ENCODE measurements at places on chromosomes 12 and 14. TPM values are rescaled to one million over a fixed set of nuclear protein-coding genes. Genes with fewer than 3 reads are reported as not detected.

GRCh38 chr12:31682136-31682962 is 22.9 kb downstream of the ETFBKMT start:
- H3K27me3 ChIP-seq = no peaks in the 10 kb centered on the region
- no peak overlapping the region for H3K27ac ChIP-seq
- no peaks in the 10 kb centered on the region for H3K36me3 ChIP-seq
- no peak overlapping the region for H3K4me3 ChIP-seq
- DNase-seq = no peak

The TDRD9 gene
- total RNA-seq = 2.7 TPM

DNA sequence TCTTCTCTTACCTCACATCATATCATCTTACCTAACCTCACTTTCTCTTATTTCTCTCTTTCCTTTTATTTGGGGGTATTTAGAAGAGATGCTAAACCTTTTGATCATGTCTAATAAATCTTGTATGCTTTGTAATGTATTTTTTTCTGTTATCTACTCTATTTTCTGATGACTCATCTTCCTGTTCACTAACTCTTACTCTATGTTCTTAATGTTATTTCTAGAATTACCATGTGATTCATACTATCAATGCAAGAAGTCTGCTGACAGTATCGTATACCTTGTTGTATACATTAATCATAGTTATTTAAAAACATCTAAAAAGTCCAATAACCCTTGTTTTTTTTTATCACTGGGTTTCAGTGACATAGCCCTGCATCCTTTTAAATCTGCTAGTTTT is 62.3 kb downstream of the MGAT4C start:
- no peak overlapping the region for H3K4me3 ChIP-seq
- no peaks in the 10 kb centered on the region for H3K27me3 ChIP-seq
- H3K36me3 ChIP-seq = no peaks in the 10 kb centered on the region
- no peak for DNase-seq
- H3K27ac ChIP-seq = no peak overlapping the region

DNA sequence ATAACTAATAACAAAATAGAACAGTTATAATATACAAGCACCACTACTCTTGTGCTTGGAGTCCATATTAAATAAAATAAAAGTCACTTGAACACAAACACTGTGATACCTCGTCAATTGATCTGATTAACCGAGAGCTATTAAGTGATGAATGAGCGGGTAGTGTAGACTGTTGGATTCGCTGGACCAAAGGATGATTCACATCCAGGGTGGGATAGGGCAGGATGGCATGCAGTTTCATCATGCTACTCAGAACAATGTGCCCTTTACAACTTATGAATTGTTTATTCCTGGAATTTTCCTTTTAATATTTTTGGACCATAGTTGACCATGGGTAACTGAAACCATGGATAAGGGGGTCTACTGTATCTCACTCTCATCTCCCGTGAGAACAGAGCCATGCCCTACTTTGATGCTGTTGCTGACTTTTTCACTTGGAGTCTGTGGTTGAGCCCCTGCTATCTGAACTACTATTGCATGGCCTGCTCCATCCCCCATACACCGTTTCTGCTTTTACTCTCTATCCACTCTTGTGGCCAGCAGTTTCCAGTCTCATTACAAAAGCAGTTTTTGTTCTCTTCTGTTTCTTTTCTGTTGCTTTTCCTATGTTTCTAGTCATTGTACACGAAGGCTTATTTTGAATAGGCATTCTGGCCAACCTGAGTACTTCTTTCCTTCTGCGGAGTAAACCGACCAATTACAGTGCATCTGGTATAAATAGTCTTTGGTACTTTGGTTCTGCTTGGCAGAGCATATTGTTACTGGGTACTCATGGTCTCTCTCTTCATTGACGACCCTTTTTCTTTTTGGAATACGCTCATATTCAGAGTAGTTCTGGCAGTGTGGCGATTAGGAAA is 12.2 kb downstream of the TMTC2 start:
- H3K4me1 ChIP-seq = no peaks in the 10 kb centered on the region
- no peak overlapping the region for H3K27ac ChIP-seq
- no peak overlapping the region for H3K4me3 ChIP-seq
- no peaks in the 10 kb centered on the region for H3K27me3 ChIP-seq
- no peaks in the 10 kb centered on the region for H3K36me3 ChIP-seq
- DNase-seq = no peak

The RFX4 gene
- not detected for total RNA-seq

DNA sequence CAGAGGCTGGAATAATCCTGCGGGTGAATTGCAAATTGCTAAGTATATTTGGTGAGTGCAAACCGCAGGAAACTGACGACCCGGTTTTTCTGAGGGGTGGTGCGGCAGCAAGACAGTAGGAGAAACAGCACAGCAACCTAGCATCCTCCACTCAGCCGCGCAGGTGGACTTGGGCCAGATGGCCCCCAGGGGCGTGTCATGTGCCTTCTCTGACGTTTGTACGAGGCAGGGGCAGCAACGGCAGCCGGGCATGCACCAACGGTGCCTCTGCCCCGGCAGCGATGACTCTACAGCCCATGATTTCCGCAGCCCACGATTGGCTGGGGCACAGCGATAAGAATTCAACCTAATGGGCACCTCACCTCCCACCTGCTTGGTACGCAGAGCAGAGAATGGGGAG is 11.1 kb upstream of the CLEC2A start:
- H3K27me3 ChIP-seq = no peaks in the 10 kb centered on the region
- DNase-seq = no peak

The FAM90A1 gene
- total RNA-seq = 0.27 TPM

DNA sequence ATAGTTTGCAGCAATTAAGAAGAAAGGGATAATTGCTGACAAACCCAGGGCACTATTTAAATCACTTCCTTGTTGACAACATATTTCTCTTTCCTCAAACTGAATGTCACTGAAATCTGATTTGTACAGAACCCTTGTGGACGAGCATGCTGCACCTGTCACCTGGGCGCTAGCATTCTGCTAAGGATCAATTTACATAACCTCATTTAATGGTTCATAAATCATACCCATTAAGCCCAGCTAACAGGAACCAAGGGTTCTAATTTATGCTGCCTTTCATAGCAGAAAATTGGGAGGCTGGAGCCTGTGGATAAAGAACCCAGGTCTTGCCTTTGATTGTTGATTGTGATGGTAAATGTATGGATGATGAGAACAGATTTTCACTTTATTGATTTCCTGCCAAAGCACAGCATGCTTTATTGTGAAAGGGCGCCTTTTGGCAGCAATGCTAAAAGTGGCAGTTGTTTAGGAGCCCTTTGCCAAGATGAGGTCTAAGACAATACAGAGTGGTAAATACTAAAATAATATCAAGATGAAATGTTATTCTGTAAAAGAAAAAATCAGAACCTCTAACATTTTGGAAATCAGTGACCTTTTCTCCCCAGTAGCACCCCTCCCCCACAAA is 95.4 kb downstream of the NKX2-1 start:
- no peak overlapping the region for H3K4me3 ChIP-seq
- H3K4me1 ChIP-seq = no peaks in the 10 kb centered on the region
- no peaks in the 10 kb centered on the region for H3K27me3 ChIP-seq
- H3K36me3 ChIP-seq = no peaks in the 10 kb centered on the region
- DNase-seq = no peak

Data from aorta (tissue), 5 donors.